ENCODE measurements at places on chromosomes 13 and 19.

DNA sequence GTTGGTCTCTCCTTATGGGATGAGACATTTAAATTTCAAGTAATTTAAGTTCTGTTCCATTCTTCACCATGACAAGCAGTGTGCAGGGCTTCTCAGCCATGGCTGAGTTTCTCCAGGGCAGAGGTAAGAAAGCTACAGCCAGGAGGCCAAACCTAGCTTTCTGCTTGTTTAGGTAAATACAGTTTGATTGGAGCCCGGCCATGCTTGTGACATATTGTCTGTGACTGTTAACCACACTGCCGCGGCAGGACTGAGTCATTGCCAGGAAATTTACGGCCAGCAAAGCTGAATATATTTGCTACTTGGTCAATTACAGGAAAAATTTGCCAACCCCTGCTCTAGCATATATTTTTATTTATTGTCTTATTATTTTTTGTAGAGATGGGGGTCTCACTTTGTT, 10.7 kb downstream of the NLRP8 start:
- no peak for DNase-seq

GRCh38 chr13:20499986-20500385, 25.7 kb downstream of the CRYL1 start:
- no peak for DNase-seq

DNA sequence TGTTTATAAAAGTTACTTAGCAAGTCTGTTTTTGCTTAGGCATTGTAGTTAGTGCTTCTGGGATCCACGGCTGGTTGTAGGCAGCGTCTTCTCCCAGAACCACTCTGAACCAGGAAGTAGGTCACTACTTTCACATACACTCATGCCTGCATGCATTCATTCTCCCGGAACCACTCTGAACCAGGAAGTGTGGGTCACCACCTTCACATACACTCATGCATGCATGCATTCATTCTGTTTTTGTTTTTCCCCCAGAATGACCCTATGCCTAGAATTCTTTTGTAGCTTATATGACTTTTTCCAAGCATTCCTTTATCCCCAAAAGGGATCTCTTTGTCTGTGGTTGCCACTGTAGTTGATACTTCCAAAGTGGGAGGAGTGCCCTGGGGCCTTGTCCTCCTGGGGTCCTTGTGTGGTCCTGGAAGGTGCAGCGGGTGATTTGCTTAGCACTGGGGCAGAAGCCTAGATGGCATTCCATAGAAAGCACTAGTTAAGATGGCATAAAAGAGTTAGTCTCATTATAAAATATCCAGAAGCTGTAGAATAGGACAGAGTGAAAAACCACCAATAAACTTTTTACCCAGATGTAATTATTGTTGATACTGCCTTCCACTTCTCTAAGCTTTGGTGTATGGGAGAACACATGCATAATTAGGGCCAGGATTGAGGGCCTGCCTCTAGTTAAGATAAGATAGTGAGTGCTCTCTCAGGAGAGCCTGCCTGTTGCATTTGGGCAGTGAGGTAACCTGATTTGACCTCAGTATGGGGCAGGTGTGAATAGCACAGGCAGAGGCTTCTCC, 68.6 kb upstream of the TEX29 start:
- no peak for DNase-seq

DNA sequence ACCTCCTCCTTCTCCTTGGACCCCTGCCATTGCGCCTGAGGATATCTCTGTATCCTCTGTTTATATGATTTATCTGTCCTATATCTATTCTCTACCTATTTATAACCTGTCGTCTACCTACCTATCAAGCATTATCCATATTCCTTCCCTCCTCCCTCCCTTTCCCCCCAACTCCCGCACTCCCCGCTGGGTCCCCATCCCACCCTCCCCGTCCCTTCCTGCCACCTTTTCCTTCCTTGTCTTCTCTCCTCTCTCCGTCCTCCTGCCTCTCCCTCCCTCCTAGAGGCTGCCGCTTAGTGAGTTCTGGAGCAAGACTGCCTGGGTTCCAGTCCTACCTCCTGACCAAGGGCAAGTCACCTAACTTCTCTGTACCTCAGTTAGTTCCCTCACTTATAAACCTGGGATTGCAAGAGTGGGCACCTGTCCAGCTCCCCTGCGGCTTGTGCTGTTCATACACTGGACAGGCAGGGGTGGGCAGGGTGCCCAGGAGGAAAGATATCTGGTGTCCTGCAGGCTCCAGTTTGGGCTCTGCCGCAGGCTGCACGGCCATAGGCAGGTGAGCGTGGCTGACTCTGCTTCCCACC, 16.1 kb downstream of the TTYH1 start:
- DNase-seq: no peak

GRCh38 chr19:38384209-38385027, 3.4 kb downstream of the GGN start:
- DNase-seq: no peak

- DNase-seq: no peak
Measured at GRCh38 chr19:1630811-1631210, 21.6 kb downstream of the TCF3 start.

GRCh38 chr19:31347354-31347753, 1.9 kb downstream of the TSHZ3 start:
- no peak for DNase-seq

Data from nucleus accumbens (tissue), 56 donors.